ENCODE measurements at places on chromosomes 5 and 9.

DNA sequence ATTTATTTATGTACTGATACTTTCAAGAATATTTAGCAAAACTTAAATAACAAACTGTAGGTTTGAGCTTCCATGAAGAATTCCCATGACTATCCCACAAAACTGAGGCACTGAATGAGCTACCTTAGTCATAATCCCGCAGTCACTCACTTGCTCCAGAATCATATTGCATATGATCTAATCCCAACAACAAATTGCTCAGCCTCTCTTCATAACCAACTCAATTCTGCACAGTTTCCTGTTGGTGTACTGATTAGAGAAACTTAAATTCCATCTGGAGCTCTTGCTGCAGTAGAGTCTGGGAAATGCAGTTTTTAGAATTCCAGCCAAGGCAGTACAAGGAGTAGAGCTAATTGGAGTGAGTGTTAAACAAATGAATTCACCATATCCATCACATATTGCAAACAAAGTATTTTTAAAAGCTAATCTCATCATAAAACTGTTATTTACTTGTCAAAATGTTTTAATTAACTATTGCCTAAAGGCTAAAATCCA, 35.7 kb upstream of the CDH18 start:
- DNase-seq: no peak

DNA sequence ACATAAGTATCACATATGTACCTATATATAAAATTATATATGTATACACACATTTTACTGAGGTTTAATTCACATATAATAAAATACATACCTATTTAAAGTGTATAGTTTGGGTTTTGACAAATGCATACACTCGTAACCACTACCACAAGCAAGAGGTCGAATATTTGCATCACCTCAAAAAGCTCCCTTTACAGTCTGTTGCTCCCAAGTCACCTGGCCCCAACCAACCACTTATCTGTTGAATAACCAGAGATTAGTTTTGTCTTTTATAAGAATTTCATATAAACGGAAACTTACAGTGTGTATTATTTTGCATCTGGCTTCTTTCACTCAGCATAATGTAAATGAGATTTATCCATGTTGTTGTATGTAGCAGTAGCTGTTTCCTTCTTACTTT, 218.9 kb downstream of the MAT2B start:
- no peak for DNase-seq

DNA sequence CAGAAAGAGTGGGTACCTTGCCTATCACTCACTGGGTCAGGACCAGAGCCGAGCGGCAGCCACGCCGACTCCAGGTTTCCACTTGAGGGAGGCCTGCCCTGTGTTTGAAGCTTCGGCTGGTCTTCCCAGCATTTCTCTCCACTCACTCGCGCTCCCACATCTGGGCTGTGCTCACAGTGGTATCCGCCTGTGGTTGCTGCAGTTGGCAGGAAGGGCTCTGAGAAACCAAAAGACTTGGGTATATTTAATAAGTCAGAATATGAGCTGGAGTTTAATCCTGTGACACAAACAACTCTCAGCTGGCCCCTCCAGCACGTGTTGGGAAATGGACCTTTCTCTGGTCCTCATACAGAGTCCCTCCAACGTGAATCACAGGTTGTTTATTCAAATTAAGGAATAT, 70.9 kb downstream of the SPRY4 start:
- no peak for DNase-seq

GRCh38 chr5:91797576-91797975, 414.5 kb upstream of the ARRDC3 start:
- no peak for DNase-seq

DNA sequence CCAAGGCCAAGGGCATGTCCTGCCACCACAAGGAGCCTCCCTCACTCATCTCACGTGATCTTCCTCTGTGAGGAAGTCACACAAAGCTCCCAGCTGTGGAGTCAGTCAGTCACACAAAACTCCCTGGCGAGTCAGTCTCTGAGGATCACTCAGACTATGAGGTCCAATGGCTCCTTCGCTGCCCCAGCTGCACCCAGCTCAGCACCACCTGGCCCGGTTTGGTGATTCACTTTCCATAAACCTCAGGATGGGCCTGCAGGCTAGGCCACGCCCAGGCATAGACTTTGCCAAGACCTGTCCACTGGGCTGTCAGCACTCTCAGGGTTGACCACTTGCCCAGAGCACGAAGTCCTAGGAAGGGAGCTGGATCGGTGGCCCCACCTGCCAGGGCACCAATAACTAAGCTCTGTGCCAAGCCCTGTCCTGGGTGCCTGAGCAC, 233.8 kb downstream of the HSPA4 start:
- DNase-seq: no peak

DNA sequence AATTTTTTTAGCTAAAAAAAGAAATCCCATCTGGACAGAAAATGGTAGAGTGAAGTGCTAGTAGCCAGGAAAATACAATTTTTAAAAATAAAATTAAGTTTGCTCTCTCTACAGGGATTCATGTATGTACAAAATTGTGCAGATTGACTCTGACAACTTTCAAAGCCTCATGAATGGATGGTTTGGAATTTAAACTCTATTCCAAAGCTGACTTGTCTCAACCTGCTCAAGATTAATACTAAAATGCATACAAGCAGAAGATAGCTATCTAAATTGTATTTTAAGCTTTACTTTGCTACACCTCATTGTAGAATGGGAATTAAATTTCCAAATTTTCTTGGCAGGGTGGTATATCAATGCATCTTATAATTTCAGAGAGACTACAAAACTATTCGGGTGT, 257.6 kb downstream of the RFX3 start:
- DNase-seq: no peak

DNA sequence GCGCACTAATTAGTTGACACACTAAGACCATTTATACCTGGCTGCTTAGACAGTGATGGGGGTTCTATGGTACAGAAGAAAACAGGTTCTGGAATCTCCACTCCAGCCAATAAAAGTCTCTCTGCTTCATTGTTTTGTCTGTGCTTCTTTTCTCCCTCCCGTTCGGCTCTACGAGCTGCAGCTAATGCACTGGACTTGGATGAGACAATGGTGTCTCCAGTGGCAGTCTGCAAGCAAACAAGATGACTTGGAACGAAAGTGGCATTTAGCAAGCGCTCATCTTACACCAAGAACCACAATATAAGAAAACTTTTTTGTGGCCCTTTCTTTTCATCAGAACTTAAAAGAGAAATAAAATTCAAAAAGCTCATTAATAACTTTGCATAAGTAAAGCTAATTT, 30.2 kb downstream of the GFM2 start:
- DNase-seq: no peak

- no peak for DNase-seq
Measured at GRCh38 chr5:38847559-38848347, 1.9 kb downstream of the OSMR start.

- DNase-seq: no peak
Measured at GRCh38 chr5:115455301-115455707, 89.3 kb downstream of the FEM1C start.

GRCh38 chr5:139593716-139594319, 32.7 kb downstream of the UBE2D2 start:
- DNase-seq: no peak

DNA sequence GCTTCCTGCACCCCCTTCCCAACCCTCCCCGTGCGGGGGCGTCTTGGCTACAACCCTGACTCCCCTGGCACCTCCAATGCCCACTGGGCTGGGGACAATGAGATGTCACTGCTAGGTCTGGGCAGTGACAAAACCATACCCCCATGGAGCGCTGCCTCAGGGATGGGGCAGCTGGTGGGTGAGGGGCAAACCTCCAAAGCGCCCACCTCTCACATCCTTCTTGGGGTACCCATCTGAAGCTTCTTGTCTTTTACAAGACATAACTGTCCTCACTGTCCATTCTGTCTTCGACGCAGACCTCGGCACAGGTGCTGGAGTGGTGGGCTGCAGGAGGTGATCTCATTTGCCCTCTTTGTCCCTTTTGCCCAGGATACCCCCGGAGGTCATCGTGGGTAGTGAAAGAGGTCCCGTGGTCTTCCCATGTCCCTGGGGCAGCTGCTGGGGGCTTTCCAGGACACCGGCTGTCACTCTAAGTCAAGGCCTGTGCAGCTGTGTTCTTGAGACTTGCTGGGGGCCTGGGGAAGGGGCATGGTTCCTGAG, 27.8 kb upstream of the CSF1R start:
- DNase-seq: no peak

DNA sequence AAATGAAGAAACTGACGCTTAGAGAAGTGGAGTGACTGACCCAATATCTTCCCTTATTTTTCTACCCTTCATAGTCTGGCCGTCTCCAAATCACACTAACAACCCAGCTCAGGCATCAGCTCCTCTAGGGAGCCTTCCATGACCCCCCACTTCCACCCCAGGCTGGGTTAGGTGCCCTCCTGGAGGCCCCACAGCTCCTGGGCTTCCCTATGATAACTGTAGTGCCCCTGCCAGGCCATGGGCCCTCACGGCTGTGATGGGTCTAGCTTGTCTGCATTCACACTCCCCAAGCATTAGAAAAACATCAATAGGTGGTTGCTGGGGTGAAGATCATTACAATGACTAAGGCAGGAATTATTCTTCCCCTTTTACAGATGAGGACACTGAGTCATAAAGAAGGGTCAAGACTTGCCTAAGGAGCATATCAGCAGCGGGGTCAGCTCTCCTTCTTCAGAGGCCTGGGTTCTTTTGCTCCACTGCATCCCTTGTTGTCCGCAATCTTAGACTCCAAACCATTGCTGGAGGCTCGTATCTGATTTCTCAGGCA, 7.3 kb downstream of the CORO2A start:
- no peak for DNase-seq

DNA sequence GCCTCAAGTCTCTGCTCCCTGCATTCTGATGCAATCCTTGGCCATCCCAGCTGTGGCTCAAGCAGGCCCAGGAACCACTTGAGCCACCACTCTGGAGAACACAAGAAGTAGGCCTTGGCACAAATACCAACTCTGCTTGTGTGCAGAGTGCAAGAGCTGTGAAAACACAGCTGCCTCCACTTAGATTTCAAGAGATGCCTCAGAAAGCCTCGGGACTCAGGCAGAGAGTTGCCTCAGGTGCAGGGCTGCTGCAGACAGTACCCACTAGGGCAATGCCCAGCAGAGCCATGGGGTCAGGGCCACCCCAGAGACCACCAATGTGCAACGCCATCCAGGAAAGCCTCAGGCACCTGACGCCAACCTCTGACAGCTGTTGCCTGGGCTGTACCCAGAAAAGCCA, 82.4 kb downstream of the FREM1 start:
- DNase-seq: no peak

DNA sequence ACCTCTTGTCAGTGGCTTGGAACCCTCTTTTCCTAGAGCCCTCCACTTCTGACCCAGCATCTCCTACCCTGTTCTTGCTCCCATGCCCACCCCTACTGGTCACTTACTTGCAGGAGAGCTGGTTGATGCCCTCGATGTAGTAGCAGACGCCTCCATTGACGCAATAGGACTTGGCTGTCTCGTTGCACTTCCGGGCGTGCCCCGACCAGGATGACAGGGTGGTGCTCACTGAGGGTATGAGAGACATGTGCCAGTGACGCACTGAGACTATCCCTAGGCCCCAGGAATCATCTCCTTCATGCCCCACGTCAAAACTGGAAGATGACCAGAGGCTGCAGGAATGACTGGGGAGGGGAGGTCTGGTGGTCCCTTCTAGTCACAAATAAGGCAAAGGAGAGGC, 76.0 kb downstream of the PSD2 start:
- no peak for DNase-seq

GRCh38 chr5:88889189-88890069, 6.4 kb upstream of the MEF2C start:
- no peak for DNase-seq

- no peak for DNase-seq
Measured at GRCh38 chr5:134541736-134542376, 16.4 kb downstream of the JADE2 start.

GRCh38 chr5:128498844-128499455, 39.1 kb downstream of the FBN2 start:
- no peak for DNase-seq

DNA sequence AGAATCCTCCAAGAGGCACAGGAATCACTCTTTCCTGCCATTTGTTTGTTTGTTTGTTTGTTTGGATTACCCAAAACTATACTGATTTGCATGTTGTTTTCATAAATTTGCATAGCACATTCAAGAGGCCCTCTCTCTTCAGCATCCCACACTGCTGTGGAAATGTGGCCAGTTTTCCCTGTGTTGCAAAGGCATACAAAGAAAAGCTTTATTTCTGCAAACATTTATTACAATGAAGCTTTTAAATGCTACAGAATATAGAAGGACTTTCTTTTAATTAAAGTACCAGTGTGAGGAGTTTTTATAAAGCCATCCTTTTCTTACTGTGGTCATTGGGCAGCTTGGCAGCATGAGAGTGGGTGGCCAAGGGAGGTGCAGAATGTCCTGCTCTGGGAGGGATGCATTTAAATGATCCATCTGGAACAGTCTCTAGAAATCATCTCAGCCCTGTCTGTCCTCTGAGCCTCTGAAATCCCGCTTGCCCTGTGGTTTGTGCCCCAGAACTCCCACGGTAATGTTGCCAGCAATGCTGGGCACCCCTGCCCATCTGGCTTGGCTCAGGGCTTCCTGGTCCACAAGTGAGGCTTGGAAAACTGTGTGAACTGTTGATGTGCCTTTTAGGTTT, 356.8 kb upstream of the KIF2A start:
- no peak for DNase-seq

GRCh38 chr9:107016383-107016782, 153.4 kb downstream of the ZNF462 start:
- no peak for DNase-seq

DNA sequence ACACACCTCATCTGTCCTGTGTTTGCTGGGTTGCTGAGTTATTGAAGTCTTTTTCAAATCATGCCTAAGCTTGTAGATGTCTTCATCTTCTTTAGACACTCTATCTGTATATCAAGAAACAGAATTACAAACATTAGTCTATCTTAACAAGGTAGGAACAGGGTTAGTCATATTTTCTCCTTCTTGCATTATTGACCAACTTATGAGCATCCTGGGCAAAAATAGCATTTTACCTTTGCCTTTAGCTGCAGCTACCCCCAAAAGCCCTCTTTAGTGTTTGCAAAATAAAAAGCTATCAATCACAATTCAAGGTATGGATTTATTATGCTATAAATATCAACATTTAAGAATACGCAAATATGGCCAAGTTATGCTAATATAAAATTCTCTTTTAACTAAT, 3.4 kb downstream of the PLK2 start:
- no peak for DNase-seq

GRCh38 chr9:76905791-76906646, at the start of gene PRUNE2:
PRUNE2 (minus strand) TSS chr9:76906114; CDS start chr9:76905963, 151 bp downstream.
- DNase-seq: no peak

- DNase-seq: no peak
Measured at GRCh38 chr9:130756455-130757152, 63.0 kb downstream of the EXOSC2 start.

GRCh38 chr9:6441269-6441668, 28.3 kb downstream of the UHRF2 start:
- DNase-seq: no peak

GRCh38 chr5:83572271-83572670, 100.7 kb downstream of the VCAN start:
- no peak for DNase-seq

- DNase-seq: no peak
Measured at GRCh38 chr5:111535879-111536549, 23.7 kb upstream of the STARD4 start.

All from activated gamma-delta T cell treated with Interleukin-2 at 50 U/mL for 16 hours (primary cell).